ENCODE measurements at places on chromosomes 4 and X.

DNA sequence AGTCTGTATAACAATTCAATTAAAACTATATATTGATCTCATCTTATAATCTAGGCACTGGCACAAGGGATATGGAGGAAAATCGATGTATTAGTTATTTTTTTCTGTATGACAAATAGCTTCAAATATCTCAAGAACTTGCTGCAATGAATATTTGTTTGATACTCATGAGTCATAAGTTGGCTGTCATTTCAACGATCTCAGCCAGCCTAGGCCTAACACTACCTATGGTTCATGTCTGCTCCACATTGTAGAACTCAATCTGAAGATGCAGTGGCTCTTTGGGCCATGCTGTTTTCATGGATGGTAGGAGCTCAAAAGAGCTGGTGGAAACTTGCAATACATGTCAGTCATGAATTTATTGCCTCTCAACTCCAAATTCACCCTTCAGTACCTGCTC lies 44.7 kb downstream of the MAGEB17 start:
- DNase-seq: no peak

- DNase-seq: no peak
Measured at GRCh38 chr4:99722725-99723124, 65.1 kb upstream of the C4orf54 start.

- no peak for DNase-seq
Measured at GRCh38 chr4:26204911-26205370, 115.9 kb upstream of the RBPJ start.

GRCh38 chr4:144801731-144802130 lies 155.8 kb downstream of the HHIP start:
- no peak for DNase-seq

- no peak for DNase-seq
Measured at GRCh38 chr4:17169699-17170098, 271.3 kb upstream of the LDB2 start.

GRCh38 chr4:6566391-6567190 lies 8.4 kb upstream of the MAN2B2 start:
- DNase-seq: peak; percentile 19

DNA sequence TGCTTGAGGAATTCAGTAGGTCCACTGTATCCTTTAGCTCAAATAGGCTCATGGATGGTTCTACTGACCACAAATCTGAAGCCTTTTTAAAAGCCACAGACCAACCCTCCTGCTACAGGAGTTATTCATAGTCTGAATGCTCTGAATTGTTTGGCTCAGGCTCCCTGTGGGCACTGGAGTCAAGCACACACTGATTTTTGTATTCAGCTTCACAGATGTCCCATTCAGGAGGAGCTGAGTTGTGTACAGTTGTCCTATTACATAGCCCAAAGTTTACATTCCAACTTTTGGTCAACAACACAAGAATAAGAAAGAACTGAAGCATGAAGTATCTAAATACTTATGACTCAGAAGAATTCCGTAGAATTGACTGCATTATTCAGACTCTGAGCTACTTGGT lies 243.9 kb downstream of the UNC5C start:
- no peak for DNase-seq

GRCh38 chr4:11196927-11197522 lies 231.7 kb downstream of the HS3ST1 start:
- no peak for DNase-seq

Data from KBM-7 (cell line).